Activated CD8-positive, alpha-beta T cell treated with anti-CD3 and anti-CD28 coated beads, Interleukin-2, amount 10 ng/mL, durations not matched to agents 7 days and 5 days (primary cell): ENCODE measurements at places on chromosomes 3 and 15.

DNA sequence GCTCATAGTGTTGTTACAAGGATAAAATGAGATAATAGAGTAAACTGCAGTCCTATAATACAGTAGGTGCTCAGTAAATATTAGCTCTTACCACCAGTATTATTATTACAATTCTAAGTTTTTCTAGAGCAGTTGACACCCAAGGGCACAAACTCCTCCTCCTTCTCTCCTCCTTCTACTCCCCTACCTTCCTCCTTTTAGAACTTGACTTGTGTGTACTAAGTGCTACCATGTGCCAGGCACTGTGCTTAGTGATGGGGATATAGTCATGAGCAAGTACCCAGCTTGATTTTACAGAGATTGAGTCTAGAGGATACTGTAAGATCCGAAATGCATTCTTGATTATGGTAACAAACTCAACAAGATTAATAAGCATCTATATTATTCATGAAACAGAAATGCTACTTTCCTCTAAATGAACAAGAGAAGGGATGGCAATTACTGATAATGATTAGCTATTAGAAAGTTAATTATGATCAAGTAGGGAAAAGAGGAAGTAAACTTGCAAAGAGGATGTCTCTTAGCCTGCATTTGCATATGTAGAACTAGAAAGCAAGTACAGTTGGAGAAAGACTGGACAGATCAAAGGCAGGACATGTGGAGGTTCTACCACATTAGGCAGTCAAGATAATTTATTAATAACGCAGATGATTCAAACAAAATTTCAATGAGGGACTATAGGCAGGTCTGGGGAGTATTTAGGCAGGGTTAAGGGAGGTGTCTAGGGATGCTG, 72.3 kb downstream of the CLDN11 start:
- DNase-seq, result no peak

DNA sequence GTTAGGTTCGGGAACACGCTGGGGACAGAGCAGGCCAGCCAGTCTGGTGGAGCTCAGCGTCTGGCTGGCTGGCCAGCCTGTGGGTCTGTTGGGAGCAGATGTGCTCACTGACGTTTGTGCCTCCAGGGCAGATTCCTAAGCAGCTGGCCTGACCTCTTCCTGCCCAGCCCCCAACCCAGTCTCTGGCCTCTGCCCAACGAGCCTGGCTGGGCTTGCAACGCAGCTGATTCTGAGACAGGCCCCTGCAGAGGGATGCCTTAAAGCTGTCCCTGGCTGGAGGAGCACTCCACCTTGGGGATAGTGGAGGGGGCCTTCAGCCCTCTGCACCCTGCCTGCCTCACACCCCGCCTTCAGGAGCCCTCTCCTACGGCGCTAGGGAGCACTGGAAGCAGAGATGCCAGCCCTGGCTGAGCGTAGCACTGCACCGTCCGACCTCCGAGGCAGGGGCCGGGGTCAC, 46.0 kb downstream of the KLF13 start:
- no peak for DNase-seq

- DNase-seq, result no peak
These were observed 166.7 kb downstream of the STT3B start for GRCh38 chr3:31699309-31699953.

DNA sequence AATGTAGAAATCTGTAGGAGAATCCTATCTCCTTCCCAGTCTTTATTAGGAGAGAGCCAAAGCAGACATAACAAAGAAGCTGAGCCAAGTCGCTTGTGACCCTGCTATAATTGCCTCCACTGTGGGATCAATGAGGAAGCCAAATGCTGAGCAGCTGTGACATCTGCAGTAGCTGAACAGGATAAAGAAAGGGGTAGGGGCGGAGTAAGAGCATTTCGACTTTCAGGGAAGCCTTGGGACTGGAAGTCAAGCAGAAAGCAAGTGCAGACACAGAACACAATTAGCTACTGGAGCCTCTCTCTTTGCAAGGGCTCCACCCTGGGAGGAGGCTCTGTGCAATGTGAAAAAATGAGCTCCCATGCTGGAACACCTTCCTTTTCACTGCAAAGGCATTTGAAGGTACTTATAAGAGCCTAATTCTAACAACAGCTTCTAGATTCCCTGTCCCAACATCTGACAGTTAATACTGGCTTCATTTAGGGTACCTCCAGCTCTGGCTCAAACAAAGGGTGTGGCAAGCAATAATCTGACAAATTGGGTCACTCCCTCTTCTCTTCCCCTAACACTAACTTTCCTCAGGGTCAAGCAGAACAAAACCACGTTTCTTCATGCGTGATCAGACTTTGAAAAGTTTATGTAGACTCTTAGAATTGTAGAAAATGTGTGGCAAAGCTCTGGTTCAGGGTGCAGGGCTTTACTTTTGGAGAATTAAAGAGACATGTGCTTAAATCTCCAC, 166.4 kb downstream of the CADPS start:
- DNase-seq, result no peak

- no peak for DNase-seq
These were observed 443.2 kb upstream of the FRG2C start for GRCh38 chr3:75220932-75221331.

GRCh38 chr15:37098468-37099318, 1.7 kb downstream of the MEIS2 start:
- peak; percentile 28 for DNase-seq

DNA sequence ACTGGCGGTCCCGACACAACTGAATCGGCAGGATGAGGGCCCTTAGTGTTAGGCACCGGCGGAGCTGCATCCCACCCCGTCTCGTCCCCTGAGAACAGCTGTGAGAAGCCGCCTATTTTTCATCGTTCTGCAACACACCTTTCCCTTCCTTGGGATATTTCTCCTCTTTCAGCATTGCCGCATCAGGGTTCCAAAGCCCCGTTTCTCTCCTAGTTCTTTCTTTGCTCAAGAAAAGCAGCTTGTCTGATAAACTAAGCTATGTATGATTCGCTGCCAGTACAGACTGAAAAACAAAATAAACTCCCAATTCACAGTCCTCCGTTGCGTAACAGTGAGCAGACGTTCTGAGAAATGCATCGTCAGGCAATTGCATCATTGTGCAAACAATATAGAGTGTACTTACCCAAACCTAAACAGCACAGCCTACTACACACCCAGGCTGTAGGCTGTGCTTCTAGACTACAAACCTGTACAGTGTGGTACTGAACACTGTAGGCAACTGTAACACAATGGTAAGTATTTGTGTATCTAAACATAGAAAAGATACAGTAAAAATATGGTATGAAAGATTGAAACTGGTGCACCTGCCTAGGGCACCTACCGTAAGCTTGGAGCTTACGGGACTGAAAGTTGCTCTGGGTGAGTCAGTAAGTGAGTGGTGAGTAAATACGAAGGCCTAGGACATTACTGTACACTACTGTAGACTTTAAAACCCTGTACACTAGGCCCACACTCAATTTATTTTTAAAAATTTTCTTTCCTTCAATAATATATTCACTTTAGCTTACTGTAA, 8.9 kb upstream of the ADAMTS17 start:
- no peak for DNase-seq

DNA sequence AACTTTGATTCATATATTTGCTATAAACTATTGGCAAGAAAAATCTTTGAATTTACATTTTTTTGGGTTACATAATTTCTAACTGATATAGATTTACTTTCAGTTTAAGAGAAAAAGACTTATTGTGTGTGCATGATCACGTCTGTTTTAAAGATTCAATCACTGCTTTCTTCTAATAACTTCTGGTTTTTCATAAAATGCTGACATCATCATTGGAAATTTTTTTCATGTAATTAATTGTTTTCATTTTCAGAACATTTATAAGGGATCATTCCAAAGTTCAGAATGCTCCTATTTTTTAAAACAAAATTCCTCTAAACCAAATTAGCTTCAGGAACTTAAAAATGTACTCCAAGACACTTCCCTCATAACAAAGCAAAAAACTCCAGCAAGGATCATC, 500.7 kb upstream of the GBE1 start:
- no peak for DNase-seq

- DNase-seq, result no peak
These were observed 473.5 kb downstream of the RBMS3 start for GRCh38 chr3:29754346-29754745.

GRCh38 chr3:46469680-46470357, 5.1 kb upstream of the LTF start:
- DNase-seq, result no peak

DNA sequence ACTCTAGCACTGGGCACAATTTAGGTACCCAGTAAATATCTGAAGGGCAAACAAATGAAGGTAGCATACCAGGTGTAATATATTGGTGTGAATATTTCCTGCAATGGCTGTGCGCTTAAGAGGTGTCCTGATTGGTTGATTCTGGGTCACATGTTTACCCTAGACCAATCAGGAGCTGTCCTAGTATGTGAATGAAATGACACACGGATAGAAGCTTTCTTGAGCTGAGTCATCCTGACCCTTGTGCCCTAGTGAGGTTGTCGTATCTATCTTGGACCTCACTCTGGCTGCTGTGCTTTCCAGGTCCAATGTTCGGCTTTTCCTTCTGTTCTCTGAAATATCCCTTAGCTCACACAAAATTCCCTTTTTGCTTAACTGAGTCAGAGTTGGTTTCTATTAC, 58.1 kb upstream of the FOXP1 start:
- no peak for DNase-seq

DNA sequence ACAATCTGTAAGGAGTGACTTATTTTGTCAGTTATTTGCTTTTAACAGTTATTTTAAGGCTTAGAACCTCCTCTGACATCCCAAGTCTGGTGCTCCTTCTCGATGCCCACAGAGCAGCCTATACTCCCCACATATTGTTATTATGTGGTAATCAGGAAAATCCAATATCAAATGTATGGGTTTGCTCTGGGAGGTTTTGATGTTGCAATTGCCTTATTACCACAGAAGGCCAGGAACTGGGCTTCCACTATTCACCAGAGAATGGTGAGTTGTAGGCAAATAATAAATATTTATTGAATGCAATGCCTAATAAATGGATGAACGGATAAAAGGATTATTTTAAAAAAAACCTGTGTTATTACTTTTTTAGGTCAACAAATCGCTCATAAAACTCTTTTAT, 12.2 kb downstream of the NEK10 start:
- no peak for DNase-seq

- no peak for DNase-seq
These were observed 32.3 kb upstream of the ATP1B3 start for GRCh38 chr3:141844108-141844507.

GRCh38 chr3:124557433-124558232, 172.6 kb upstream of the UMPS start:
- DNase-seq, result no peak

DNA sequence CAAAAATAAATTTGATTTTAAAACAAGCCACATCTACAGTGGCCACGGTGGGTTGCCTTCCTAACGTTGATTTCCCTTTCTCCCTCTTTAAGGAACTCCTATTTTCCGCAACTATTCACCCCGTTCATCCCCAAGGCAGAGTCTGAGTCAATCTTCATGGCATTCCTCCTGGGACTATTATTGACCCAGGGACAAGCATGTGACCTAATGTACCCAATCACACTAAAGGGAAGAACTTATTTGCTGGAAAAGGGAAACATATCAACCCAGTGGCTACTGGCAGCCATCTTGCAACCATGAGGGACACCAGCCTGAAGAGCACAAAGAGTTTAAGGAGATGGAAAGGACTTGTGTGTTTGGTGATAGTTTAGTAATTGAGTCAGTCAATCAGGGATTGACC, 55.4 kb upstream of the ARHGEF3 start:
- DNase-seq, result no peak

- DNase-seq, result no peak
These were observed 38.7 kb downstream of the ROBO1 start for GRCh38 chr3:79729096-79729495.

GRCh38 chr3:107953722-107954121, 137.1 kb downstream of the CD47 start:
- no peak for DNase-seq

GRCh38 chr3:59300733-59301132, 250.9 kb upstream of the CFAP20DC start:
- no peak for DNase-seq

- no peak for DNase-seq
These were observed 725.2 kb upstream of the GOLIM4 start for GRCh38 chr3:168820810-168821415.

DNA sequence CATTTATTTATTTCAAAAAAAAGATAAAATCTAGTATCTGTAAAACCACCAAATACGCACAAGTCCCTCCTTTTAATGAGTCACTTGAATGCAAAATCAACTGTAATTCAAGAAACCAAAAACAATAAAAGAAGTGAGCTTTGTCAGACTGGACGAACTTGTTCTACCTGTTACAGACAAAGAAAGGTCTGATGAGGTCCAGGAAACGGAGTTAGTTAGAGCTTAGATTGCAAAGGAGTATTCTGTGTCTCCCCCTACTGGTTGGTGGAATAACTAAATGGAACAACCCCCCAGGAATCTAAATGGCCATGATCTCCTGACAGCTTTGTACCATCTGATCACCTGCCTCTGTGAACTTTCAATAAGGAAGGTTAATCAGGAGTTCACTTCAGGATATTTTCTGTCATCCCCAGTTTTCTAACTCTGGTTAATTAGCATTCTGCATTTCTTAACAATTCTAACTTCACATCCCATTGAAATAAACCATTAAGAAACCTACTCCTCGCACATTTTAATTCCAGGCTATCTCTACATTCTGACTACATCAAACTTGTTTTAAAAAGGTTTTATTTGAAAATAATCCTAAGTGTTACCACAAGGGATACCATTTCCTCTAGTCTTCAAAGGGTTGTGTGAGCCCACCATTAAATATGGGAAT, 333.0 kb upstream of the SATB1 start:
- peak; percentile 69 for DNase-seq

GRCh38 chr3:113124256-113124830, 87.0 kb upstream of the BOC start:
- no peak for DNase-seq

DNA sequence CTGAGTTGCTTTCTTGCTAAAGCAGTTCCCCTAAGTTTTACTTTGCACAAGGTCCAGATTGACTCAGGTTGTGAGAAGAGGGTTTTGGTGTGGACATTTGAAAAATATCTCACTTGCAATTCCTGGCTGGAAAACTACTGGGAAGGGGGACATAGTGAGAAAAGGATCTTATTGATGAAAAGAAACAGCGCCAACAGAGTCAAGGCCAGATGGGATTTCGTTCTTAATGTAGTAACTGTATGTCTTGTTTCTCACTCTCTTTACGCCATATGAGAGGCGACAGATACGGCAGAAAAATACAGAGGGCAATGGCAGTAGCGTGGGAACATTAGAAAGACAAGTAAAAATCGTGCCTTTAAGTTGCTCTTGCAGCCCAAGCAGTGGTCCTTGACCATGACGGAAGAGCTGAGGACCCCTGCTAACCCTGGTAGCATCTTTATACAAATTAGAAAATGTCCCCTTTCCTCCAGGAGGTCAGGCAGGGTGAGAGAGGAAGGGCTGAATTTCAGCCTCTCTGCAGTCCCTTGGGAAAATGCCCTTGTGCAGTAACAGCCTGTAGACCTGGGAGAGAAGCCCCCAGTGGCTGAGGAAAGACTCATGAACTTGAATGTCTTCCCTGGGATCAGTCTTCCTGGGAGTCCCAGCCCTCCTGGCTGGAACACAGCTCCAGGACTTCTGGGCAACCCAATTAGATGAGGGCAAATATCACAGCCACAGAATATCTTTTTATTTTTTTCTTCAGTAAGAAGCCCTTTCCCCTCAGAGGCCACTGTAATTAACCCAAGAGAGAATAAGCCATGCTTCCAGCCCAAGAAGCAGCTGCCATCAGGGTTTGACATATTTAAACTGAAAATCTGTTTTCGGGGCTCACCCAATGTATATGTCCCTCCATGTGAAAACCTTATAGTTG, 113.4 kb downstream of the CD47 start:
- DNase-seq, result no peak

GRCh38 chr3:167684388-167684993, 30.7 kb upstream of the WDR49 start:
- DNase-seq, result peak; percentile 72
